Activated CD8-positive, alpha-beta memory T cell treated with anti-CD3 and anti-CD28 coated beads for 24 hours (primary cell): ENCODE measurements at places on chromosomes 2 and 18.

GRCh38 chr18:23523429-23524212, 20.3 kb downstream of the RMC1 start:
- no peak for DNase-seq

- no peak for DNase-seq
These were observed 79.5 kb upstream of the KLF7 start for GRCh38 chr2:207244971-207245925.

GRCh38 chr2:10009811-10010781, 33.3 kb upstream of the KLF11 start:
- no peak for DNase-seq

DNA sequence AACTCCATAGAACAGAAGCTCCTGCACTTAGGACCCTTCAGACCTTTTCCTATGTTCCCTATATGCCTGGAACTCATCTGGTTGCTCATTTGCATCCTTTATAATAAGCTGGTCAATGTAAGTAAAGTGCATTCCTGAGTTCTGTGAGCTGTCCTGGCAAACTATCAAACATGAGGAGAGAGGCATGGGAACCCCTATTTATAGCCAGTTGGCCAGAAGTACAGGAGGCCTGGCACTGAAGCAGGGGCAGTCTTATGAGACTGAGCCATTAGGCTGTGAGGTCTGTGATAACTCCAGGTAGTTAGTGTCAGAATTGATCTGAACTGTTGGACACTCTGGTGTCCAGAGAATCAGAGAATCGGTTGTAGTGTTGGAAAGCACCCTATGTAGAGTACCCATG, 88.4 kb downstream of the EHD3 start:
- no peak for DNase-seq

DNA sequence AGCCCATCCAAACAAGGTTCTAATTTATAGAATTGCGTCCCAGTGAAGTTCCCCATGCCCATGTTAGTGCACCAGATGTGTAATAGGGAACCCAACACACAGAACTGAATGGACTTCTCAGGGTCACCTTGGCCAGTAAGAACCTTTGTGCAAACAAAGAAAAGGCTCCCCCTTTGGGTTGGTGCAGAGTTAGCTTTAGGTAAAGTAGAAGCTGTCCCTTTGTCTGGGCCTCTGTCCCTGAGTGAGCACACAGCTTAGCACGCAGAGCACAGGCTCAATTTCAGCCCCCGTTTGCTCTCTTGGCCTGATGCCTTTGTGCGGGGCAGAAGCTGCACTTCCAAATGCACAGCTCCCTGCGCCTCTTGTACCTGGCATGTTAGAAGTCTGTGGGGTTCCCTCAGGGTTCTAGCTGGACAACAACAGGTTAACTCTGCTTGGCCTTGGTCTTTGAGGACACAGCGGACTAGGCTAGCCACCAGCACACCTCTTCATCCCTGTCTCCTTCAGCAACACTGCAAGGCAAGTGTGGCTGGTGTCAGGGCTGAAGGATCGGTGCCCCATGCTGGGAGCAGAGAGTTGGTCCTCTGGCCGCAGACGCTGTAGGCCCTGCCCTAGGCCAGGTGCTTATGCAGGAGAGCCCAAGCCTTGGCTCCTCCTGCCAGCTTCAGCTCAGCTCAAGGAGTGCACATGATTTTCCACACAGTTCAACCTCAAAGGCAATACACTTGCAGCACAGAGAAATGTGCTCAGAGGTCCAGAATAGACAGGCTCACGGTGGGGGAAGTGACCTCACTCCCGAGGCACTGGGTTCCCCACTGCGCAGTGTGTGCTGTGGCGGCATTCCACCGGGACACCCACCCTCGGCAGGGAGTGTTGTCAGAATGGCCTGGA, 73.3 kb upstream of the FOSL2 start:
- no peak for DNase-seq

DNA sequence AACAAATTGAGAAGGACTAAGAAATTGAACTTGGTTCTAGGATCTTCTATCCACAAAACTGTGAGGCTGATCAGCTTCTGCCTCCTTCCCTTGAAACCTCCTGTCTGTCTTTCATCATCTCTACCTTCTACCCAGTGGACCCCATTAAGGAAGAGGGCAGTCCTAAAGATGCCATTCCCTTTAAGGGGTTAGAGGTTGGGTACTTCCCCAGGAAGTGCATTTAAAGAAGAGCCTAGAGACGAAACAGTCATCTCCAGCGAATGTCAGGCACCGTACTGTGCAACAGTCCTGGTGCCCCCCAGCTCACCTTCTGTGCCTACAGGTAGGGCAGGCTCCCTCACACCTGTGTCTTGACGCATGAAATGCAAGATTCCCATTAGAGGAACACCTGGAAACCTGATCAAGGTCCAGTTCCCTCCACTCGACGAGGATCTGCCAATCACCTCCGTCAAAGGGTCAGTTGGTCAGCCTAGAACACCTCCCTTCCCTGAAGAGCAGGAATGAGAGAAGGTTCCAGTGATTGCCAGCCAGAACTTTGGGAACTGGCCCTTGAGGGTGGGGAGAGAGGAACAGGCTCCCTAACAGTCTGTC, 20.9 kb downstream of the LOXHD1 start:
- peak; percentile 47 for DNase-seq

GRCh38 chr2:65550246-65550645, 117.8 kb upstream of the SPRED2 start:
- DNase-seq: no peak
